ENCODE measurements at places on chromosomes 12 and 14. TPM values are rescaled to one million over a fixed set of nuclear protein-coding genes. Genes with fewer than 3 reads are reported as not detected.

- DNase-seq: no peak
These were observed 19.6 kb upstream of the ATP5MC2 start for GRCh38 chr12:53695152-53696145.

DNA sequence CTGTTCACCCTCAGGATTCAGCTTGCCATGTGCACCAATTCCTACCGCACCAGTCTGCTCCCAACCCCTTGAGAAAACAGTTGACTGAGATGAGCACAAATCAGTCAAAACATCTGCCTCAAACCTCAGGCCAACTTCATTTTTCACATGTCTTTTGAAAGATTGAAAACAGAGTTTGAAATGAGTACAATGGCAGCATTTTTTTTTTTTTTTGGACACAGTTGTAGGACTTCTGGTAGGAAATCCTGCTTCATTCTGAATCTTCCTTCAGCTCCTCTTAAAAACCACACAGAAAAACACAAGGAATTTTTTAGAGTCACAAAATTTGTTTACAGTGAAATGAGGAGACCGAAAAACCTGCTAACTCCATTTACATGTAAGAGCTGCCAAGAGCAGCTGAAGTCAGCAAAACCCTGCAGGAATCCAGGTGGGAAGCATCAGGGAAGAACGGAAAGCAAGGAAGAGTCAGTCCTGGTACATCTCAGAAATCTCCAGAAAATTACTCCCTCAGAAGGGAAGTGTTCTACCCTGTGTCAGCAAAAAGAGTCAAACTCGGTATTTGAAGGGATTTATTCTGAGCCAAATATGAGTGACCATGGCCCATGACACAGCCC, 100.3 kb upstream of the TMTC1 start:
- no peak for DNase-seq

GRCh38 chr12:118354903-118355302, 17.8 kb downstream of the TAOK3 start:
- DNase-seq: no peak

- DNase-seq: no peak
These were observed 6.5 kb downstream of the NUBPL start for GRCh38 chr14:31567655-31568054.

SERPINA10 gene
- 0.03 TPM for polyA plus RNA-seq

GRCh38 chr14:91153360-91153759, 39.5 kb downstream of the DGLUCY start:
- no peak for DNase-seq

- DNase-seq: no peak
These were observed 58.5 kb downstream of the WNK1 start for GRCh38 chr12:810671-811415.

- DNase-seq: peak; percentile 29
These were observed 403.3 kb upstream of the ATP2B1 start for GRCh38 chr12:90111791-90112580.

Measured in forelimb muscle (tissue), 1 donor.